ENCODE measurements at places on chromosomes 12 and 14.

DNA sequence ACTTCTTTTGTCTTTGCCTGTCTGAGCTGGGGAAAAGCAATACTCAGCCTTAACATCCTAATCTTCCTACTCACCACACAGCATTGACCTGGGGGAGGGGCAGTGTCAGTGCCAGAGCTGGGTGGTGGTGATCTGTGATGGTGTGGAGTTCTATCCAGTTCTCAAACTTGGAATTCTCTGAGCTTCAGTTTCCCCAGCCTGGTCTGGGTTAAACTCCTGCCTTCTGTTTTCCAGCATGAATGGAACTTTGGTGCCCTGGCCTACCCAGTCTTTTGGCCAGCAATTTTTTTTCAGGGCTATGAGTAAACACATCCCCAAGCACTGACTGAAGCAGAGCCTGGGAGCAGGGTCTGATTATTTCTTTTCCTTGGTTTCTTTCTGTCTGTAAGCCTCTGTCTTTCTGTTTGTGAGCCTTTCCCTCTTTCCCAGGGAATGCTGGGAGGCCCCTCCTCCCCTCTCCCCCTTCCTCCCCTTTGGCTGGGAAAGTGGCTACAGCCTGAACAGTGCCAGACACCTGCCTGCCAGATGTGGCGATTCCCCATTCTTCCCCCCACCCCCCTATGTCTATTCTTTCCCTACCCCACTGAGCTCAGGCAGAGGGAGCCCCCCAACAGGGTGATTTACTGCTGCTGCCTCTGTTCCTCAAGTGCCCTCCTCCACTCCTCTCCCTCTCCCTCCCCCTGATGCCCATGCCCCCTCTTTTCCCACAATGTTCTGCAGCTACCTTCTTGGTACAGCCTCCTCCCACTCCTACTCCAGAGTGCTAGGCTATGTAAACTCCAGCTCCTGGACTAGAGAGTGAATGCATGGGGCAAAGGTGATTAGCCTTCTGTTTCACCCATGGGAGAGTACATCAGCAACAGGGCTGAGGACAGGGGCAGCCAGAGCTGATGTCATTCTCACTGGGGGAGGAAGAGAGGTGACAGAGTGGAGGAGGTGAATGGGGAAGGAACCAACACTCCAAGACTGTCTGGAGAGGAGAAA lies 11.1 kb downstream of the GPR84 start:
- no peak for DNase-seq

DNA sequence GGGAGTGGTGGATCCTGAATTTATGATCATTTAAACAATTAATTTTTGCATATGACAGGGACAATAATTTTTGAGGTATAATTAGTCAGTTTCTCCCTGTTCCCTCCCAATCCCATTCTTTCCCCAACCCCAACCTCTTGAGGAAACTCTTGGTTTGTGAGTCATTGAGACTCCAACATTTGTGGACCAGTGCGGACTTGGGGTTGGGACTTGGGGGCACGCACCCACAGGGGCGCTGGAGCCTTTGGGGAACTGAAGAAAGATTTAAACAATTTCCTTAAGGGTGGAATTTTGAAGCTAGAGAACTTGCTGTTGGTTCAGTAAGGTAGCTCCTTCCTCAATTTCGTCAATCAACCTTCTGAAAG lies 17.4 kb upstream of the PTGR2 start:
- DNase-seq = no peak

- peak; percentile 2 for DNase-seq
Observed at GRCh38 chr14:75334549-75335051, 56.0 kb downstream of the FOS start.

DNA sequence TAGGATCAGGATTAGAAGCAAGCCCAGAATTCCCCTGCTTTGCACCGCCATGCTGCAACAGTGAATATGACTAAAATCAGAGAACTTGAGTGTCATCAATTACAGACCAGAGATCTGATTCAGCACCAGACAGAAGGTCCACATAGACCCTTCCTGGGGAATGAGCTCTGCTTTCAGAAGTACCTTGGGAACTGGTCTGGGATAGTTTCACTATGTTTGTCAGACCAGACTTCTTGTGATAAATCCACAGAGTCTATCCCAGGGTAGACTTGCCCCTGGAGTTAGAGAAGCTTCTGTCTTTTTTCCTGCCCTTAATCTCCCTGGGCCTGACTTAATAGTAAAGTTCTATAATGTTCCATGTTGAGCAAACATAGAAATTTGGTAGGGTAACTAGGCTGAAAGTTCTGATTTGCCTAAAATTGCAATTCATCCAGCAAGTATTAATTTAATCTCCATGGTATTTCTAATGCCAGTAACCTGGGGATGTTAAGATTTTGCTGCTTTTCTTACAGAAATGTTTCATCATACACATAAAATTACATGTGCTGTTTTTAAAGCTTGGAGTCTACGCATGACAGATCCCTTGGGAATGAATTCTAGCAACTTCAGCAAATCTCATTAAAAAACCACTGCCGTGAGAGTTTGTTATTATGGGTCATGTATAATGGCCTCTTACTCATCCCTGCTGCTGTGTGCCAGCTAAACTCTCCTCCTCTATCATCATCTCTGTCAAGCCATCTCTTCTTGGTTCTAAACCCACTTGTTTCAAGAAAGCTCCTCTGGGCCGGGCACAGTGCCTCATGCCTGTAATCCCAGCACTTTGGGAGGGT lies 61.3 kb upstream of the METAP2 start:
- no peak for DNase-seq

DNA sequence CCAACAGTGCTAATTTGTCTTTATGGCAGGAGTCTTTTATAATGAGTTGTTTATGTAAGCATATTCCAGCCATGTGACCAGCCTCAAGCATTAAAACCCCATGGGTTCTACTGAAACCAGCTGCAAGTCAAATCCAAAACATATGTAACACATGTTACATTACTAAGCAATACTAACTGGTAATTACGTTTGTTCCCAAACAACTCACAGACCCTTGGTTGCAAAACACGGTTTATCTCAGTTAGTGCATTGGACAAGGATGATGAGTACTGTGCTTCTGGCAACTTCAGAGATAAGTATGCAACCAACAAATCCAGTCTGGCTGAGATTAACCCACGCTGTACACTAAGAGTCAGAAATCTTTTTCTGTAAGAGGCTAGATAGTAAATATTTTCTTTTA lies 110.1 kb upstream of the FAR2 start:
- DNase-seq = no peak

- peak; percentile 41 for DNase-seq
Observed at GRCh38 chr12:116060764-116061163, 216.7 kb downstream of the MED13L start.

DNA sequence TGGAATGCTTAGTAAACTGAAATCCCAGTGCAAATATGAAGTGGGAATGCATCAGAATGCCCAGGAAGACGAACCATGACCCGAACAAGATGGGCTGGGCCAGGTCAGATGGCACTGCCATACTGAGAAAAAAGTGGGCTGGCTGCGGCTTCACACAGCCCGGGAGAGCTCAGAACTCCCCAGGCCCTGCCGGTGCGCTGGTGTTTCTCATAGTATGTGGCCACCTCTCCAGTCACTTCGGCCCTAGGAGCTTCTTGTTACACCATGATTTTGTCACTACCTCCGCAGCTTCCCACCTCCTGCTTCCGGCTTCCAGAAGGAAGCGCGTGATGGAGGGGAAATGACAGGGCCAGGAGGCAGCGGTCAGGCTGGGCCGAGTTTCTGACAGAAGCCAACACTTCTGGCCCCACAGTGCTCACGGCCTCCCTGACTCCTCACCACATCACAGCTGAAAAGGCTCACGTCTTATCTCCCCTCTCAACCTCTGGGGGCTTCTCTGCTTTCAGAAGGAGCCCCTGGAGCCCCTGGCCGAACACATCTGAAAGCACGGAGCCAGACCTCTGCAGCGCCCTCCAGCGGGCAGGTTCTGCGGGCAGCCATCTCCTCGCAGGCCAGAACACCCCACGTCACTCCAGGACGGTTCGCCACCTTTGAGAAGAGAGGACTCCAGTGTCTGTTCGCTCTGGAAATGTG lies 30.7 kb downstream of the DAD1 start:
- DNase-seq = peak; percentile 81

- peak; percentile 6 for DNase-seq
Observed at GRCh38 chr14:99009871-99010270, 262.1 kb downstream of the BCL11B start.

DNA sequence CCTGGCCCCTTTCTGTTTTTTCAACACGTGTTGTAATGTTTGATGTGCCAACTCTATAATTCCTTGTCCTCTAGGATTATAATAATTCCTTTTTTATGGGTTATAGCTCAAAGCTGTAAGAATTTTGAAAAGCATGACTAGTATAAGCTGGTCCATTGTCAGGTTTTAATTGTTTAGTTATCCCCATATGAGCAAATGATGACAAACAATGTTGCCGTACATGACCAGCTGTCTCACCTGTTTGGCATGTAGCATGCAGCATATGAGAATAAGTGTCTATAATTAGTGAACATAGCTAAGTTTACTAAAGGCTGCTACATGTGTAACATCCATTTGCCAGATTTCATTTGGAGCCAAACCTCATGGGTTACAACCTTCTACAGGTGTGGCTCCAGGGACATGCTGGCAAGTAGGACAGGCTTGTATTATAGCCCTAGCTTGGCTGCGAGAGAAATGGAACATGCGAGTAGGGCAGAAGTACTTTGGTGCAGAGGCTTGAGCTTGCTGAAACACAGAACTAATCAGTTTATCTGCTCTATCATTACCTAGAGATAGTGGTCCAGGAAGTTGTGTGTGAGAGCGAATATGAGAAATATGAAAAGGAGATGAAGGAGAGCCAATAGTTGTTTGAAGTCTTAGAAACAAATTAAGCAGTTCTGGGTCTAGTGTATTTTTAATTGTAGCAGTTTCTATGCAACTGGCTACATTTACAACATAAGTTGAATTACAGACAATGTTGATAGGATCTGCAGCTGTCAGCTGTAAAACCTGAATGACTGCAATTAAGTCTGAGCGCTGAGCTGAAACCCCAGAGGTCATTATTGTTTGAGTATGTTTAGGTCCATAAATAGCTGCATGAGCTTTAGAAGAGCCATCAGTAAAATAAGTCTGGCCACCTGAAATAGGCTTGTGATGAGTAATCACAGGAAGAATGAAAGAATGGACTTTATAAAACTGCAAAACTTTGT lies 22.6 kb upstream of the MAPKAPK5 start:
- DNase-seq = no peak

DNA sequence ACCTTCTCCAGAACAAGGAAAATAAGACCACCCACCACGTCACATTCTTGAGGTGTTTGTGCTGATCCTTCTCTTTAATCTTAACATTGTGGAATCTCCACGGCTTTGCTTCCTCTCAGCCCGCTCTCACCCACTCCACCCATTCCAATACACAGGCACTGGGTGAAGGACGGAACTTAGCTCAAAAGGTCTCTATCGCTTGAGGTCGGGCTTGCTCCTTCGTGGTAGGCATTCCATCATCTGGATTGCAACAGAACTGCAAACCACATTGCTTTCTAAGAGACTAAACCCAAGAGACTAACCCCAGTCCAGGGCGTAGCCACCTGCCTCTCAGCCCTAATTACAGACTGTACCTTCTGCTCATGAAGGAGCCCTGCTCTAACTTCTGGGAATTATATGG lies 24.0 kb upstream of the MDM2 start:
- peak; percentile 3 for DNase-seq

GRCh38 chr14:39374851-39375250 lies 57.4 kb downstream of the FBXO33 start:
- no peak for DNase-seq

- DNase-seq = no peak
Observed at GRCh38 chr12:49137476-49137875, 6.3 kb upstream of the TUBA1B start.

DNA sequence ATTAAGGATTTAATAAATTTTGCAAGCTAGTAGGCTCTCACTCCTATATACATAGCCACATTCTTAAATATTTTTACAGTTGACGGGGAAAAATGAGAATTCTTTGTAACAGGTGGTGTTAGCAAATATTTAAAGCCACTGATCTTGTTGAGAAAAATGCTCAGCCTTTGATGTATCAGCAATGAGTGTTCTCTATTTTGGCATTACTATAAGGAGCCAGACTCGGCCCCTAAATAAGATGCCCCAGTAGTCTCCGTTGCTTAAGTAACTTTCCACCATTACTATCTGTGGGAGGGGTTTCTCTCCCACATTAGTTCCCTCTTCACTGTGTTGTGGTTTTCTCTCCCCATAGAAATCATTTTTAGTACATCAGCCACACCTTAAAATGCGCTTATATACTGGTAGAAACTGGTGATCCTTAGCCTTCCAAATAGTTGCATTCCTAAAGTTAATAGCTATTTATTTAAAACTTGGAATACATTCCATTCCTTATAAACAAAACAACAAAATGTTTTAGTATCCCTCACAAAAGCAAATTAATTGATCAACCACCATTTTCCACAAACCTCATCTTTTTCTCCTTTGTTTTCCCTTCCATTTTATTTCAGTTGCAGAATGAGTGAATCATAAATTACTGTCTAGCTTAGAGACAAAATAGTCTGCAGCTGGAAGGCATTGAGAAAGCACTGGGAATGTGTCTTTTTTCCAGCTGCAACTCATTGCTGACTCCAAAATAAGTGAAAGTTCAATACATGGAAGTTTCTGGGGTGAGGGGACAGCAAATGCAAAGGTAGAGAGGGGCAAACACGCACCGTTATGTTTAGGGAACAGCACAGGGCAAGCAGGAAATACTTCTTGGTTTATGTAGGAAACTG lies 84.7 kb upstream of the FERMT2 start:
- DNase-seq = no peak

DNA sequence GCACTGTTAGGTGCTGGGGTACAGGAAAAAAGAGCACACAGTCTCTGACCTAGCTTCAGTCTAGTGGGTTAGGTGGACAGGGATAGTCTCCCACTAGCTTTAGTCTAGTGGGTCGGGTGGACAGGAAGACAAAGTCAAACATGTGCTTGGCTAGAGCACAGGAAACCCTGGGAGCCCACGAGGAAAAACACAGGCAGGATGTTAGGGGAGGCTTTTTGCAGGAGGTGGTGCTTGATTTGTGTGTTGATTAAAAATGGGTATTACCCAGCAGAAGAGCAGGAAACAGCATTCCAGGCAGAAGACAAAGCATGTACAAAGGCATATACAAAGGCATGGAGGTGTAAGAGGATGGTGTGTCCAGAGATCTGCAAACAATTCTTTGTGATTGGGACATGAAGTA lies 23.3 kb downstream of the SLC38A2 start:
- DNase-seq = no peak

DNA sequence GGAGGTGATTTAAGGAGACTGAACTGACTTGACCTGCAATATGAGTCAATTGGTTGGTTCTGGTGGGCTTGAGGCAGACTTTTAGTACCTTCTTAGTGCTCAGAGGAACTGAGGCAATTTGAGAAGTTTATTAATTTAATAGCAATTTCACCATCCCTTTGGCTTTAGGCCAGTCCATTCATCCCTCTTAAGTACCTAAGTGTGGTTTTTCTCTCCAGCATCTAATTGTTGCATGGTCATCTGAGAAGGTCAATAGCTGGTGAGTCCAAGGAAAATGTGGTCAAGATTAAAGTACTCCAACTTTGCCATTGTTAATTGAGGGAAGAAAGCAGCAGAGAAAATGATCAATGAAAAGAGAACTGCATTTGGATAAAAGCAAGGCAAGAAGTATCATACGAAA lies 115.4 kb upstream of the DYRK2 start:
- DNase-seq = no peak
